DMS79 (cell line): ENCODE measurements at places on chromosomes 7 and 10.

DNA sequence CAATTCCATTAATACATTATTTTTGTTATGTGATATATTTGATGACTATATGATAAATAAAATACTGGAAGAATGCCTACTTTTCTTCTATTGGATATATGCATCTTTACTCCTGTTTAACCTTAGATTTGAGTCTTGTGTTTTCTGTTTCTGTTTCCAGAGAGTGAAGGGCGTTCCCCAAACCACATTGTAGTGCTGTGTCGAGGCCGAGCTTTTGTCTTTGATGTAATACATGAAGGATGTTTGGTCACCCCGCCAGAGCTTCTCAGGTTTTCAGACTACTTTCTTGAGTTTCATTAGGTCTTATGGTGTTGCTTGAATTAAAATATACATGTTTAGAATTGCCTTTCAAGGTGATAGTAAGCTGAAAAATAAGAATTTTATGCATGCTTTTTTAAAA is 23.8 kb downstream of the CROT start:
- no peak for DNase-seq

DNA sequence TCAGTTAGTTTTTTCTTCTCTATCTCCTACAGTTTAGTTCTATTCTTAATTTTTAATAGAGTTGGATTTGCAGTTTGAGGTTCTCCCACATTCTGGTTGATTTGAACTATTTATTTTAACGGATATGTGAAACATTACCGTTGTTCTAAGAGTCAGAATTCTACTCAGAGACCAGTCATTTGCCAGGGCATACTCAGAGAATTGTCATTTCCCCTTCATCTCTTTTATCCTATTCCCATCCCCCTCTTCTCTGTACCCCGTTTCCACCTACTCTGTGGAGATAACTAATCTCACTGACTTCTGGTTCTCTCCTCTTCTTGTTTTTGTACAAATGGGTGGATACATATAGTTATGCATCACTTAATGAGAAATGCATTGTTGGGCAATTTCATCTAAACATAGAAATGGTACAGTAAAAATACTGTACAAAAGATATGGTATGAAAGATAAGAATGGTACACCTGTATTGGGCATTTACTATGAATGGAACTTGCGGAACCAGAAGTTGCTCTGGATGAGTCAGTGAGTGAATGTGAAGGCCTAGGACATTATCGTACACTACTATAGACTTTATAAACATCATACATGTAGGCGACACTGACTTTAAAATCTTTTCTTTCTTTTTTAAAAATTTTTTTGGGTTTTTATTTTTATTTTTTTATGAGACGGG is 53.1 kb downstream of the INPP5F start:
- DNase-seq = no peak

DNA sequence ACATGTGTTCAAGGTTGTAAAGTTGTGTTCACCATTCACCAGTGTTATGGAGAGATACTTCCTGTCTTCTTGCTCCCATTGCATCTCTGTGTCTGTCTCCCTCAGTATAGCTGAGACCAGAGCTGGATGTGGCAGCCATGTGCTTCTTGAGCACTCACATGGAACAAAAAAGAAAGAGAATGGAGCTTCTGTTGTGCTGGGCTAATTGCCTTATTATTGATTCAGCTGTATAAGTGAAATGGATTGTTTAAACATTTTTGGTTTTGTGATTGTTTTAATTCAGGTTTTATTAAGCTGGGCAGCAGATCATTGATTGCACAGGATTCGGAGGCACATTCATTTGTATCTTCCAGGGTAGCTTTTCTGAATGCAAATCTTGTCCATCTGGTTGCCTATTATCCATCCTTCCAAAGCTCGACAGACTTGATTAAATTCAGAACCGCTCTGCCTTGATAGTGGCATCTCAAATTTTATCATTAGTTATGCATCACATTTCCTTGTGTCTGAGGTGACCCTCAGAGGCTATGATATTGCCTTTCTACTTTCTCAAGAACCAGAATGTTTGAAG is 119.9 kb downstream of the CCNY start:
- DNase-seq = no peak

GRCh38 chr7:77658928-77659327 is 37.3 kb upstream of the RSBN1L start:
- no peak for DNase-seq

DNA sequence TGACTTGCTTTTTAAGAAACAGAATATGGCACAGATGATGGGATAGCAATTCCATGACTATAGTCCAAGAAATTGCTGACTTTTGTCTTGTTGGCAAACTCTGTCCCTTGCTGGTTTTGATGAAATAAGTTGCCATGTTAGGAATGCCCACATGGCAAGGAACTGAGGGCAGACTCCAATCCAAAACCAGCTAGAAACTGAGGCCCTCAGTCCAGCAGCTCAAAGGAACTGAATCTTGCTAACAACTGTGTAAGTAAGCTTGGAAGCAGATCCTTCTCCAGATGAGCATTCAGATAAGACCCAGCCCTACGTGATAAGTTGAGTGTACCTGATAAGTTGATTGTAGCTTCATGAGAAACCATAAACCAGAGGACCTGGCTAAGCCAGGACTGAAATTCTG is 64.3 kb upstream of the BMPER start:
- no peak for DNase-seq
